Naive thymus-derived CD4-positive, alpha-beta T cell (primary cell): ENCODE measurements at places on chromosomes 7 and 10.

GRCh38 chr7:155327590-155328320 lies 30.1 kb downstream of the INSIG1 start:
- DNase-seq = no peak

DNA sequence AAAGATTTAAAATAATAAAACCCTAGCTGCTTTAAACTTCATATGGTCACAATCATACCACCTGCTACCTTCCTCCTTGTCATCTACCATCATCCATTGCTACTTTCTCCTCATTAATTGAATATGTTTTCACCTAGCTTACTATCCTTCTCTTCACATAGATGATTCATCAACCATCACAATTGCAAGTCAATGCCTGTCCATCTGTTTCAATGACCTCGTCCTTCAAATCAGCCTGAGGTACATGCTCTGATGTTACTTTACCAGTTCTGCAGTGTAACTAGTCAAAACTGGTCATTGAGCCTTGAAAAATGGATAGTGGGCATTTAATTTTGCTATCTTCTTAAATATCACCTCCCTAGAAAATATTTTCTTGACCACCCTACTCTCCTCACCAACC lies 164.7 kb downstream of the SEMA3E start:
- DNase-seq = no peak

- DNase-seq = no peak
These were observed 65.3 kb upstream of the SLF2 start for GRCh38 chr10:100847440-100847839.

DNA sequence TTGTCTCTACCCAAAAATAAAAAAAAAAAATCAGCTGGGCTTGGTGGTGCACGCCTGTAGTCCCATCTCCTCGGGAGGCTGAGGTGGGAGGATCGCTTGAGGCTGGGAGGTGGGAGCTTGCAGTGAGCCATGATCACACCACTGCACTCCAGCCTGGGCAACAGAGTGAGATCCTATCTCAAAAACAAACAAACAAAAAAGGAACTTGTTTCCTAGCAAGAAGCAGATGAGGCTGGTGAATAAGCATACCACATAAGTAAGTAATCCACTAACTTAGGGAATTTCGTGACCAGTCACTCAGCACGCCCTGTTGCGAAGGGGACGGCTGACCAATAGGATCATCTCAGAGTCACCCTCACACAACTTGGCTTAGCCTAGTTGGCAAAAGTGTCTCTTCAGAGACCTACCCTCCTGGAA lies 64.6 kb downstream of the CUX1 start:
- DNase-seq = no peak

DNA sequence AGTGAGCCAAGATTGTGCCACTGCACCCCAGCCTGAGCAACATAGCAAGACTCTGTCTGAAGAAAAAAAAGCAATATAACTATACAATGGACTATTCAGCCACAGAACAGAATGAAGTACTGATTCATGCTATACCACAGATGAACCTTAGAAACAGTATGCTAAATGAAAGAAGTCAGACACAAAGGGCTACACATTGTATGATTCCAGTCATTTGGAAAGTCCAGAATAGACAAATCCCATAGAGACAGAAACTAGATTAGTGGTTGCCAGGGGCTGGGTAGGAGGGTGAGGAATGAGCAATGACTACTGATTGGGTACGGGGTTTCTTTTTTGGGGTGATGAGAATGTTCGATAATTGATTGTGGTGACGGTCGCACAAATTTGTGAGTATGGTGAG lies 9.6 kb upstream of the CFAP70 start:
- no peak for DNase-seq

DNA sequence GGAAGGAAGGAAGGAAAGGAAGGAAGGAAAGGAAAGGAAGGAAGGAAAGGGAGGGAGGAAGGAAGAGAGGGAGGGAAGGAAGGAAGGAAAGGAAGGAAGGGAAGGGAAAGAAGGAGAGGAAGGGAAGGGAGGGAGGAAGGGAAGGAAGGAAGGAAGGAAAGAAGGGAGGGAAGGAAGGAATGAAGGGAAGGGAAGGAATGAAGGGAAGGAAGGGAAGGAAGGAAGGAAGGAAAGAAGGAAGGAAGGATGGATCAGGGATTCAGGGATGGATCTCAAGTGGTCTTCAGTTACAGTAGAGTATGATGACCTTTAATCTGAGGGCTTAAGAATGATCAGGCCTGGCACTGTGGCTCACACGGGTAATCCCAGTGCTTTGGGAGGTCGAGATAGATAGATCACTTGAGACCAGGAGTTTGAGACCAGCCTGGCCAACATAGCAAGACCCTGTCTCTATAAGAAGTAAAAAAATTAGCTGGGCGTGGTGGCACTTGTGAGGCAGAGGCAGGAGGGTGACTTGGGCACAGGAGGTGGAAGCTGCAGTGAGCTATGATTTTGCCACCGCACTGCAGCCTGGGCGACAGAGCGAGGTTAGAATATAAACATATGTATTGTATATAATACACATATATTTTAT lies 760 bp upstream of the FOXK1 start:
- DNase-seq = no peak

DNA sequence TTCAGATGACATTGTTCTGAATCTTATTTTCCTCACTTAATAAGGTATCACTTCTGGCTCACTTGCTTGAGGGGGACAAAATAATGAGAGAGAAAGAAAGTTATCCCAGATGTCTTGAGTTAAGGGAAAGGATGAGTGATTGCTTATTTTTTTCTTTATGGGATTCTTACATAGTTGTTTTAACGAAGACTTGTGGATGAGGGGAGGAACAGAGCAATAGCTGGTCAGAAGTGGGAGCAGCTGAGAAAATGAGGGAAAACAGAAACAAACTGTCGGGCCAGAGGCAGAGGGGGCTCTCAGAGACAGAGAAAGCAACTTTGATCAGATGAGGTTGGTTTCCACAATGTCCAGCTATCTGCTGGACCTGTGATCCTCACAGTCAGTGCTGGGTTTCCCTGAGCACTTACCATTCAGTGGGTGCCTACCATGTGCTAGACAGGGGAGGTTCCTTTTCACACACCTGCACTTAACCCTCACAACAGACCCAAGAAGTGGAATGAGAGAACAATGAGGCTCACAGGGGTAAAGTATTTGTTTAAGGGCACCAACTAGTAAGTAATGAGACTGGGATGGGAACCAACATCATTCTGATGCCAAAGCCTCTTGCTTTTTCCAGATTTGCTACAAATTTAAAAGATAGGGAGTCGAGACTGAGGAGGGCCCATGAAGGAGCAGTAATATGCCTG lies 64.2 kb downstream of the BICC1 start:
- DNase-seq = no peak

DNA sequence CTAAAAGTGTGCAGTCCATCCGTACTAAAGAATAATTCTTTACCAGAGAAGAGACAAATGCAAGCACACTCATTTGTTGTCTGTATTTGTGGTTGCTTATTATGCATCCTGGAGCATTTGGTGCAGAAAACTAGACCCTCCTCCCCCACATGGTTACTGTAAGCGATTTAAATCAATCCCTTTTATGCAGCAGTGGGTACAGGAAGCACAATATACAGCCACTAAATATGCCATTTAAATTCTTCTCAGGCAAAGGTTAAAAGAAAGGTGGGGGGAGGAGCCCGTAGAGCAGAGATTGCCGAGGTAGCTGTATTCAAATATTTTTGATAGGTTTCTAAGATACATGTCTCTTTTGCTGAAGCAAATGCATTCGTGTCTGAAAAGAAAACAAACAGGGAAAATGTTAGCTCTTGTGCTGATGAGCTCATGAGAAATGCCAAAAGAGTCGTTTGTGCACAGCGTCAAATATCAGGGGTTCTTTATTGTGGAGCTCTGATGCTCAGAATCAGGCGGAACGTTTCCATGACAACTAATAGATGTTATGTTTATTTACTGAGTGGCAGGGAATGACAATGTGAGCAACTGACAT lies 131.3 kb upstream of the NPVF start:
- DNase-seq = no peak

DNA sequence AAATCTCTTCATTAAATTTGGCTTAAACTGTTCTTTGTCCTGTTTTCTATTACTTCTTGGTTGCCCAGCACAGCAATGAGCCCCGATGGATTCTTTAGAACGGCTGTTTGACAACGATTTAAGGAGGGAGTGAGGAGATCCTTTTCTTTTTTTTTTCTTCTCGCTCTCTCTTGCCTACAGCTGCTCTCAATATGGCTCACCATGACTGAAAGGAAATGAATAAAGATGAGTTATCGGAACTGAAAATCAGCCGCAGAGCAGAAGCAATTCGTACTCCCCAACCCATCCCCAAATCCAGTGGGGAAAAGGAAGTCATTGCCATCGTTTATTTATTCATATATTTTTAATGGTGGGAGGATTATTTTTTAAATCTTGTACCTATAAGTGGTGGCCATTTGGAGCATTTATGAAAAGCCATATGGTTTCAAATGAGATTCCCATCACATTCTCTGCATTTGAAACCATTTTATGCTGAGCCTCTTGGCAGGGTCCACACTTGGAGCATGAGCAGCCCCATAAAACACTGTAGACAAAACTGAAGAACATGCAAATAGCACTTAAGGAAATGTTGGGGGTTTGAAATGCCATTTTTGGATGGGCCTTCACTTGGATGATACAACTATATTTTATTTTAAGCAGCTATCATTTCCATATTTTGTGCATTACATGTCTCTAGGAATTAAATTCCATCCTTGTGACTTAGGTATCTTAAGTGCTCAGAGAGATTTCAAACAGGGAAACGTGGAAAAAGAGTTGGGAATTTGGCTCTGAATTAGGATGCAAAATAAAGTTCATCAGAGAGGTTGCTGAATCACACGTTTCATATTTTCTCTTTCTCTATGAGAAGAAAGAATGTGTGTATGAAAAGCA lies 107.7 kb upstream of the FZD1 start:
- DNase-seq = no peak

- DNase-seq = no peak
These were observed 23.1 kb downstream of the AGAP3 start for GRCh38 chr7:151109094-151110048.

- DNase-seq = no peak
These were observed 1239.7 kb downstream of the GATA3 start for GRCh38 chr10:9294132-9294663.

GRCh38 chr10:2214092-2214491 lies 476.8 kb upstream of the ADARB2 start:
- DNase-seq = no peak

DNA sequence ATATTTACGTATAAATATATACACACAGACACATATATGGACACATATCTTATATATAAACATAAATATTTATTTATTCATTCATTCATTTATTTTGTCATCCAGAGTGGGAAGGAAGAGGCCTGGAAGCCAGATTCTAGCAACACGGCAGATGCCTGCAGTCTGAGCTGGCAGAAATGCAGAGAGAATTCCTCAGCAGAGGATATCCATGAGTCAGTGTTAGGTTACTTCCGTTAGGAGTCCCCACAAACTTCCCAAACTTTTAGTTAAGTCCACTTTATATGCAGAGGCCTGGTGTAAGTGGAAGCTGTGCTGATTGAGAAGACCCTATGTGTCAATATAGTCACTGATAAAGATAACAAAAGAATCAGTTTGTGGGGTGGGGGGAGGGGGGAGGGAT lies 89.6 kb downstream of the PPP1R17 start:
- no peak for DNase-seq

DNA sequence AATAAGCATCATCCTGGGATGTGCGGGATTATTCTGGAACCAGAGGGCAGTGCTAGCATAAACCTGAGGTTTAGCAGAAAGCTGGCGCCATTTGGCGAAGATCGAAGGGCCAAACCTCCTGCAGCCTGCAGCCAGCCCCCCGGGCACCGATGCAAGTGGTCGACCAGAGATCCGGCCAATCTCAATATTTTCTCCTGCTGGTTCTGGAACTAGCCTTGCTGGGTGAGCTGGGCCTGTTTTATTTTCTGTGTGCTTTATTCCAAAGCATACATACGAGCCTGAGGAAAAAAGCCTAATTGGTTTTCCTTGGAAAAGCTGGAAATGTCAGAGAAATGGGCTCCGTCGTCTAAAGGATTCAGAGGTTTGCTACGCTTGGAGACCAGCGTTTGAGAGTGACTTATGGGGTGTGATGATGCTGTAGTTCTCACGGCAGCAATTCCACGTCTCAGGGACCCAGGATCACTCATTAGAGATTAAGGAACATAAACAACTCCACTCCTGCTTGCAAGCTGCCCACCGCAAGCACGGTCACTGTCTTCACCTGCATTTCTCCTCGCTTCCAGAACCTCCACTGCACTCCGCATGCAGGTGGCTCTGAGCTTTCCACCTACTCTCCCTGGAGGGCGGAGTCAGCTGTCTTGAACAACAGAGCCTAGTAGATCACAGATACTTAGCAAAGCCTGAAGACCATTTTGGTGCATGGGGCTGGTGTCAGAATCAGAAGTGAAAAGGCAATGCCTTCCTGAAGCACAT lies 60.2 kb downstream of the PRKAG2 start:
- DNase-seq = no peak

GRCh38 chr10:92440578-92440977 lies 133.3 kb downstream of the IDE start:
- DNase-seq = no peak

GRCh38 chr7:84073186-84073875 lies 121.3 kb downstream of the SEMA3A start:
- no peak for DNase-seq

DNA sequence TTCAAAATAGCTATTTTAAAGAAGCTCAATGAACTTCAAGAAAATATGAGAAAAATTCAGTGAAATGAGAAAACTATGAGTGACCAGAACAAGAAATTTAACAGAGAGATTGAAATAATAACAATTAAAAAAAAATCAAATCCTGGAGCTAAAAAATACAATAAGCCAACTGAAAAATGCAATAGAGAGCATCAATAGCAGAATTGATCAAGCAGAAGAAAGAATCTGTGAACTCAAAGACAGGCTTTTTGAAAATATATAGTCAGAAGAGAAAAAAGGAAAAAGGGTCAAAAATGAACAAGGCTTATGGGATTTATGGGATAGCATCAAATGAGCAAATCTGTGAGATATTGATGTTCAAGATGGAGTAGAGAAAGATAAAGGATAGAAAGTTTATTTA lies 133.0 kb downstream of the OTUD1 start:
- no peak for DNase-seq

DNA sequence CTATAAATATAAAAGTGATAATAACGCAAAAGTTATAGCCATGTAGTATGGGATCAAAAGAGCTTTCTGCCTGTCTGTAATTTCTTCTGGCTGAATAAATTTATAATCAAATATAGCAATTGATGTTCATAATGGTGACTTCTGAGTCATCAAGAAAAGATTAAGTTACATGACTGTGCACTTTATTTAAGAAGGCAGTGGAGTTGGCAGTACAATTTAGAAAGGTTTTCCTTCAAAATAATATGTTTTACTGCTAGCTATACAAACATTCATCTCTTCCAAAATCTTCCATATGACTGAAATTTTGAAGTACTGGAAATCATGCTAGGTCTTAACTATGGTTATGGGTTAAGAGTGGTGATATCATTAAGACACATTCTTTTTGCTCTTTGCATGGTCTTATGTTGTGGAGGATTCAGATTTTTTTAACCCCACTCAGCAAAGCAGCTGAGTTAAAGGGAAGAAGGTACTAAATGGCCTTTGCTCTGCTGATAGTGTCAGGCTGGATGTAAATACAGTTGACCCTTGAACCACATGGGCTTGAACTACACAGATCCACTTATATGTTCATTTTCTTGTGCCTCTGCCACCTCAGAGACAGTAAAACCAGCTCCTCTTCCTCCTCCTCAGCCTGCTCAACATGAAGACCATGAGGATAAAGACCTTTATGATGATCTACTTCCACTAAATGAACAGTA lies 323.6 kb downstream of the BBS9 start:
- DNase-seq = no peak

- no peak for DNase-seq
These were observed 290.8 kb downstream of the NXPH1 start for GRCh38 chr7:8724080-8724718.

- DNase-seq = no peak
These were observed 30.5 kb downstream of the IL6 start for GRCh38 chr7:22757338-22757994.

GRCh38 chr10:23693925-23694324 lies 255.1 kb downstream of the OTUD1 start:
- no peak for DNase-seq
